ENCODE measurements at places on chromosomes 6 and 20.
A peak's percentile ranks its signal among the peaks of the same experiment; 100 is the strongest.

DNA sequence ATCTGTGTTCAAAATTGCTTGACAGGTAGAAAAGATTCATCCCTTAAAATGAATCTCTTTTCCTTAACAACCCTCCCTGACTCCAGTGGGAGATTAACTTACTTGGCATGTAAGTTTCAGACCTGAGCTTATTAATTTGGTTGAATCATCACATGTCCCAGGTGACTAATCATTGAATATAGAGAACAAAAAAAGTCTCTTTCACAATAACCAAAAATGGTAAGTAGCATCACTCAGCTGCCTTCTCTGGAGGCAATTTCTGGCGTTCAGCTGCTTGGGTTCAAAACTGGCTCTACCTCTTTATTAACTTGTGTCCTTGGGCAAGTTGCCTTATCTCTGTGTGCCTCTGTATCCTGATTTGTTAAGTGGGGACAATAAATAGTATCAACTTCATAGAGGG is 2.9 kb downstream of the C6orf141 start:
- DNase-seq, result no peak

DNA sequence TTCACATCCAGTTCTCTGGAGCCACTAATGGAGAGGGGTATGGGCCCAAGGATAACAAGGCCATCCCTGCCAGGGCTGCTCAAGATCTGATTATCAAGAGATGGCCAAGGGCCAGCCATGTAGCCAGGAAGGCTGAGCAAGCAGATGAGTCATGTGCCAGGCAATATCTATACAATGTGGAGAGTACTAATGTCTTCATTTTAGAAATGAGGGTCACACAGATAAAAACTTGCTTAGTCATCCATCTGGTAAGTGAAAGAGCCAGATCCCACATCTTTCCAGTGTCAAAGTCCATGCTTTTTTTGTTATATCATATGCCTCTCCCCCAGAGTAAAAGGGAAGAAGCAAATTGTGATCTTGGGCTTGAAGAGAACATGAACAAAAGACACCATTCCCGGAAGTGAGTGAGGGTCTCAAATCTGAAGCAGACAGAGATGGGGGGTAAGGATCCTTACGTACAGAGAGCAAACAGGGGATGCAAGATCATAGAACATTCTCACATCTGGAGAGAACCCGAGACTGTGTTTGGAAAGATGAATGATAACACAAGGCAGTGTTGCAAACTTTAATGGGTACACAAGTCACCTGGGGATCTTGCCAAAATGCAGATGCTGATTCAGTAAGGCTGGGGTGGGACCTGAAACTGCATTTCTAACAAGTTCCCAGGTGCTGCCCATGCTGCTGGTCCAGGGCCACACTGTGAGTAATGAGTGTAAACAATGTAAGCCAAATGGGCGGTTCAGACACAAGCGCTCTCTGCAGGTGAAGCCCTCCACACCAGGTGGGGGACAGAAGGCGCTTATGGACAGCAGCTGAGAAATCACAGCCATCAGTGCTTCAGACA is 20.0 kb upstream of the GSTA3 start:
- no peak for DNase-seq

- no peak for DNase-seq
These were observed 73.5 kb upstream of the PBOV1 start for GRCh38 chr6:138291849-138292181.

- no peak for DNase-seq
These were observed 22.5 kb downstream of the SULF2 start for GRCh38 chr20:47762699-47763268.

- DNase-seq, result no peak
These were observed 25.9 kb downstream of the ADGRF4 start for GRCh38 chr6:47724300-47724699.

DNA sequence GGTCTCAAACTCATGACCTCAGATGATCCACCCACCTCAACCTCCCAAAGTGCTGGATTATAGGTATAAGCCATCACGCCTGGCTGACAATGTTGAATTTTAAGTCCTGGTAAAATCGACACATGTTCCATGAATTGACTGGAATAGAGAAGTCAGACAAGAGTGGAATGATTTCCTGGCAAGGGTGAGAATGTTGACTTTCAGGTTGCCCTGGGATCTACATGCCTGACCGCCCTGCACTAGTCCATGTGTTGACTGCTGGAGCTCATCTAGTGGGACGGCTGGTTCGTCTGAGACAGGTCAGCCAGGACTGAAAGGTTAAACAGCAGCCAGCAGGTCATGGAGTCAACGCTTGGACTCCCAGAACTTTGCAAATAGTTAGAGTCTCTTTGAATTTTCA is 88.8 kb downstream of the SASH1 start:
- no peak for DNase-seq

GRCh38 chr6:134979142-134979541 is 29.2 kb upstream of the ALDH8A1 start:
- DNase-seq, result peak; percentile 4

- no peak for DNase-seq
These were observed 18.7 kb upstream of the PLCG1 start for GRCh38 chr20:41118632-41119031.

DNA sequence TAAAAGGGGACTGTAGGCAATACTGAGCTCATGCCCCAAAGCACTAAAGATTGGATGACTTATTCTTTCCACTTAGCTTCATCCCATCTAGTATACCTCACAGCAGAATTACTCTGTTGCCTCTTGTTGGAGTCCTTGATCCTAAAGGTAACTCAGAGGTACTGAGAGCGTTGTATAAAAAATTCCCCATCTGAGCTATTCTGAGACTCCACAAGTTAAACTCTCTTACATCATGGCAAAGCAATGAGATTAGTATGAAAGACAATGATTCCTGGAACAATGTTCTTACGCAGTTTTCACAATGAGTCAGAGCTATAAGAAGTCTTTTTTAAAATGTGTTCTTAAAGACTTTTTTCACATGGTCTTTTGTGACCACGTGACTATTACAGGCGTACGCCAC is 370.1 kb downstream of the ADGRB3 start:
- no peak for DNase-seq

GRCh38 chr6:56820060-56820459 is 134.8 kb upstream of the BEND6 start:
- DNase-seq, result no peak

- no peak for DNase-seq
These were observed 169.3 kb upstream of the BTBD3 start for GRCh38 chr20:11748436-11748835.

DNA sequence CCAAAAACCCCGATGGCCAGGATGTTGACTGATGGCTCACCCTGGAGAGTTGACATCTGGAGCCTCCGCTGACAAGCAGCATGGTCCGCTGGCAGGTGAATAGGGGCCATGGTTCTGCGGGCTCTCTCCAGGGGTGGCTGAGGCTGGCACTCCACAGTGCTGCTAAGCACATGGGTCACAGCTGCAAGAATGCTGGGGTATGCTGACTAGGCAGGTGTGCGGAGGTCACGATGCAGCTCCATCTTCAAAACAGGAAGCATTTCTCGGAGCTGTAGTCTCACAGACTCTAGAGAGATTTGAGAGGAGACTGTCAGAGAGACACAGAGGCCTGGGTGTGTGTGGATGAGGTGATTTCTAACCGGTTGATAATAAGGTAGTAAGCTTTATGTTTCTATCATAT is 341.6 kb downstream of the NRN1 start:
- DNase-seq, result no peak

DNA sequence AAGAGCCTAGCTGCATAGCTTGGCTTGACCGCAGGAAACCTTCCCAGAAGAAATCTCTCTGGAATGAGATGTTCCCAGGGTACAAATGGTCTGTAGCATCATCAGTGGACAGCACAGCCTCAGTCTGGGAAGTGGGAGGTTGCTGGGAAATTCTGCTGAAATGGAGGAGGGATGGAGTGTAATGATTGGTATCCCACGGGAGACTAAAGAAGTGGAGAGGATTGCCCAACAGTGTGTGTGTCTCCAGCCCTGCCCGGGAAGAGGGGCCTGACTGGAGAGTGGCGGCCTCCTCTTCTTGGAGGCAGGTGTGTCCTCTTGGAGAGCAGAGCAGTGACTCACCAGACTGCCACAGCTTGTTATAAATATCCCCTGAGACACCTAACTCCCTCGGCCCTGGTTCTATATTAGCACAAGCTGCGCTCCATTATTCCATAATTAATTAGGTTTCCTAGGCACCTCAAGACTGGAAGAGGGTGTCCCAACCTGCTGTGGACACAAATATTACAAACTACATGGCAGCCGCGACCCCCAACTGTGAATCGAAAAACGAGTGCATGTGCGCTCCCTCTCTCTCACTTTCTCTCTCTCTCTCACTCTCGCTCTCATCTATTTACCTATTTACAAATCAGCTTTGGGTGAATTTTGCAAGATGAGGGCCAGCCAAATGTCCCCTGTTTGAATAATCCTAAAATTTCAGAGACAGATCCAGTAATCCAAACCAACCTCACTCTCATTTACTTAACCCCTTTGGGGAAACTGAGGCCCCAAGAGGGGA is 68.8 kb downstream of the FGD2 start:
- DNase-seq, result no peak

- DNase-seq, result no peak
These were observed 61.5 kb upstream of the HDDC2 start for GRCh38 chr6:125363039-125363823.

DNA sequence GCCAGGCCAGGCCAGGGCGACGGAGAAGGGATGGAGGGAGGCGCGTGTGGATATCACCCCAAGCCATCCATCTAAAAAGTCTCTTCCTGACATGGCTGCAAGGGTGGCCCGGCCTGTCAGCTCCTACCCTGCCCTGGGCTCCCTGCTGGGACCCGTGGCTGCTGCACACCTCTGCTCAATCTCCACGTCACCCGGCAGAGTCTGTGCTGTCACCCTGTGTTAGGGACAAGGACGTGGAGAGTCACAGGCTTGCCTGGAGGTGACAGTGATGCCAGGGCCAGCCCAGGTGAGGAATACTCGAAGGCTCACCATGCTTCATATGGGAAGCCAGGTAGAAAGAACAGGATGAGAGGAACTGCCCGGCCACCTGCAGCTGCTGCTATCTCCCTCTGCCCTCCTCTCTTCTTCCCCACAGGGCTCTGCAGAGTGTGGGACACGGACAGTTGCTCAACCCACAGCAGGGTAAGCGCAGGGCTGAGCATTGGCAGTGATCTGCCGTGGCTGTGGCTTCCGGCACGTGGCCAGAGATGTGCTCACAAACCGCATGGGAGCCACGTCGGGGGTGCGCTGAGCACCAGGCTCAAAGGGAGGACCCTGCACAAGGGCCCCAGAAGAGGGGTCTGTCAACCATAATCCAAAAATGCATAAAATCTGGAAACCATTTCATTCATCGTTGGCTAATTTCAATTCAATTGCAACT is 214.3 kb downstream of the DLL1 start:
- DNase-seq, result no peak

GRCh38 chr6:13687917-13688351 is 23.7 kb downstream of the RANBP9 start:
- DNase-seq, result no peak

GRCh38 chr20:6660441-6660840 is 107.0 kb upstream of the BMP2 start:
- no peak for DNase-seq

DNA sequence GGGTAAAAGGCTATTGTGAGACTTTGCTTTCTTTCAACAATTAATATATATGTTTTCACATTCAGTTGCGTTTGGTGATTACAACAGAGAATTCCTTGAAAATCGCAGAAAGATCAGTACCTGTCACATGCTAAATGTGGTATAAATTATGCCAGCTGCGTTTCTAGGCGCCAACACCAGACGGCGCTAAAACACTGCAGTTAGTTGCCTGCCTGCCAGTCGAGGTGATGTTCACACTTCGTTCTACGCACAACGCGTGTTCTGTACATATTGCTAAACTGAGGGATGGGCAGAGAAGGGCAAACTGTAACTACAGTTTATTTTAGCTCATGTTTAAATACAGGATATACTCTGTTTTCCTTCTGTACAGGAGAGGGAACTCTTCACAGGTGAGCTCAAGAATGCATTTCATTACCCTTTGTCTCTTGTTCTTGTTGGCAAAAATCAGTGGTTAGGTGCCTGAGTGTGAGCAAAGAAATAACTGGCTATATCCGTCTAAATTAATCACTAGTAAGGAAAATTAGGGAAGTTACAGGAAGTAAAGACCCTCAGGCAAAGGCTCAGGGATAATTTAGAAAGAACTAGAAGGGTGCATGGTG is 100.1 kb upstream of the RGS17 start:
- DNase-seq, result peak; percentile 7

DNA sequence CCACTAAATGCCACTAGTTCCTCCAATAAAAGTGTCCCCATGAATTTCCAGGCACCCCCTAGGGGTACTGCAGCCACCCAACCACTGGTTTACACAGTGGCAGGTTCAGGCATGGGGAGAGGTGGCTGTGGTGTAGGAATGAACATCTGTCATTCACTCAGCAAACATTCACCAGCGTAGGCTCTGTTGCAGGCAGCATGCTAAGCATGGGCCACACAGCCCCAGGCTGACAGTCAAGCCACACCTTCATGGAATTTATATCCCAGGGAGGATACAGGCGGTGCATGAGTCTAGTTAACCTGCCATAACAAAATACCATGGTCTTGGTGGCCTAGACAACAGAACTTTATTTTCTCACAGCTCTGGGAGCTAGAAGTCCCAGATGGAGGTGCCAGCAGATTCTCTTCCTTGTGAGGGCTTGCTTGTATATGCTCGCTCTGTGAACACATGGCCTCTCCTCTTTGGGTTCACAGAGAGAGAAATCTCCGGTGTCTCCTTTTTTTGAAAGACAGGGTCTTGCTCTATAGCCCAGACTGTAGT is 135.7 kb downstream of the EYA2 start:
- no peak for DNase-seq

- DNase-seq, result no peak
These were observed 28.6 kb downstream of the FOXO3 start for GRCh38 chr6:108589244-108589791.

DNA sequence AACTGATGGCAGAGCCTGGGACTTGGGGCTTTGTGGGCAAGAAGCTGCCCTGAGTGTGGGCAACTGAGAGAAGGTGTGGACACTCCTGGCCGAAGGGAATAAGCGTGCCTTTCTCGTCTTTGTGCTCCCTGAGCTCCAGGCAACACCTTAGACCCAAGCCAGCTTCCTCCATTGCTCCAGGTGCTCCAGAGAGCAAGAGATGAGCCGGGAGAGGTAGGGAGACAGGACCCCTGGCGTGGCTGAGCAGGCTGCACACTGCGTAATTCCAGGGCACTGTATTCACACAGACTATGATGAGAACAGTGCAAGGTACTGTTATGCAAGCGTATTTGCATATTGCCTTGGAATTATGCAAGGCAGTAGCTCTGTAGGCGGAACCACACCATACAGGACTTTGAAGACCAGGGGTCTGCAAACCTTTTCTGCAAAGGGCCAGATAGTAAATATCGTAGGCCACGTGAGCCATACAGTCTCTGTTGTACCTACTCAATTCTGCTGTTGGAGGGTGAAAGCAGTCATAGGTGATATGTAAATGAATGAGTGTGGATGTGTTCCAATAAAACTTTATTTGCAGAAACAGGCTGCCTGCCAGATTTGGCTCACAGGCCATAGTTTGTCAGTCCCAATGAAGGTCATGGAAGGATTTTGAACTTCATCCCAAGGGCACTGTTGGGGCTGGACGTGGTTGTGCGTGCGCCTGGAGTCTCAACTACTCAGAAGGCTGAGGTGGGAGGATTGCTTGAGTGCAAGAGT is 42.1 kb upstream of the FAM83D start:
- DNase-seq, result no peak
